Activated T-helper 2 cell treated with anti-CD3 and anti-CD28 coated beads, Interferon-gamma antibody, Interleukin-2, Interleukin-4, amounts not matched to agents 10 μg/mL and 5 μg/mL and 100 μg/mL, durations not matched to agents 14 hours and 24 hours and 36 hours (primary cell): ENCODE measurements at places on chromosomes 13 and 19. TPM values are rescaled to one million over a fixed set of nuclear protein-coding genes. Genes with fewer than 3 reads are reported as not detected.

The CYP4F22 gene
- total RNA-seq, result 0.14 TPM in 2 replicates

The ZNF728 gene
- total RNA-seq, result not detected in 2 replicates

The CYSLTR2 gene
- total RNA-seq, result 3.2 and 3.7 TPM in 2 replicates

The RPS28 gene
- total RNA-seq, result 1,945 and 1,967 TPM in 2 replicates

The ZIM2 gene
- not detected in 2 replicates for total RNA-seq

The FCAR gene
- not detected in 2 replicates for total RNA-seq

The CBY2 gene
- total RNA-seq, result not detected in 2 replicates

The PRPF31 gene
- total RNA-seq, result 90.6 and 94.2 TPM in 2 replicates

The PCCA gene
- total RNA-seq, result 6.7 and 7.1 TPM in 2 replicates

The TMC4 gene
- total RNA-seq, result 0.16 and 0.37 TPM in 2 replicates

The SMAD9 gene
- total RNA-seq, result not detected in 2 replicates

The DNAAF3 gene
- 0.23 and 0.27 TPM in 2 replicates for total RNA-seq

The ADAMTSL5 gene
- total RNA-seq, result 4.9 and 6.4 TPM in 2 replicates

The GIPC1 gene
- total RNA-seq, result 39.2 and 40.1 TPM in 2 replicates

The IRGC gene
- not detected in 2 replicates for total RNA-seq

The OR4F17 gene
- total RNA-seq, result not detected in 2 replicates

The DHDH gene
- total RNA-seq, result 0.67 TPM in 1 of 2 replicates, not detected in the other

The CFAP97D2 gene
- not detected in 2 replicates for total RNA-seq

The C13orf42 gene
- not detected in 2 replicates for total RNA-seq

The DMKN gene
- 0.27 TPM in 1 of 2 replicates, not detected in the other for total RNA-seq

The SIGLEC8 gene
- total RNA-seq, result 0.07 and 0.18 TPM in 2 replicates

The COL4A2 gene
- not detected in 2 replicates for total RNA-seq

The PIAS4 gene
- 31.5 and 36.3 TPM in 2 replicates for total RNA-seq

The PINLYP gene
- 9.0 and 9.1 TPM in 2 replicates for total RNA-seq

The NFIX gene
- 2.7 and 3.0 TPM in 2 replicates for total RNA-seq

The ZNF850 gene
- total RNA-seq, result 3.3 and 4.7 TPM in 2 replicates

The OR7G3 gene
- total RNA-seq, result not detected in 2 replicates

The NLRP4 gene
- total RNA-seq, result not detected in 2 replicates

The SPACA4 gene
- not detected in 2 replicates for total RNA-seq

The SELENOV gene
- total RNA-seq, result not detected in 2 replicates

The GCDH gene
- total RNA-seq, result 51.6 and 53.2 TPM in 2 replicates

The SERP2 gene
- 0.25 TPM in 1 of 2 replicates, not detected in the other for total RNA-seq

The LACC1 gene
- total RNA-seq, result 0.62 and 0.71 TPM in 2 replicates

The PLPP2 gene
- not detected in 2 replicates for total RNA-seq

The ETV2 gene
- 1.0 and 1.6 TPM in 2 replicates for total RNA-seq

The EMC10 gene
- 76.0 and 76.2 TPM in 2 replicates for total RNA-seq

The REEP6 gene
- 1.6 and 2.1 TPM in 2 replicates for total RNA-seq

The ONECUT3 gene
- total RNA-seq, result not detected in 2 replicates

The PRR22 gene
- total RNA-seq, result 5.7 and 6.1 TPM in 2 replicates

The NCR1 gene
- total RNA-seq, result not detected in 2 replicates

The C19orf85 gene
- total RNA-seq, result not detected in 2 replicates
